ENCODE measurements at places on chromosomes 6 and 20.

GRCh38 chr6:37283268-37283667 lies 25.3 kb upstream of the TMEM217 start:
- DNase-seq, result no peak

DNA sequence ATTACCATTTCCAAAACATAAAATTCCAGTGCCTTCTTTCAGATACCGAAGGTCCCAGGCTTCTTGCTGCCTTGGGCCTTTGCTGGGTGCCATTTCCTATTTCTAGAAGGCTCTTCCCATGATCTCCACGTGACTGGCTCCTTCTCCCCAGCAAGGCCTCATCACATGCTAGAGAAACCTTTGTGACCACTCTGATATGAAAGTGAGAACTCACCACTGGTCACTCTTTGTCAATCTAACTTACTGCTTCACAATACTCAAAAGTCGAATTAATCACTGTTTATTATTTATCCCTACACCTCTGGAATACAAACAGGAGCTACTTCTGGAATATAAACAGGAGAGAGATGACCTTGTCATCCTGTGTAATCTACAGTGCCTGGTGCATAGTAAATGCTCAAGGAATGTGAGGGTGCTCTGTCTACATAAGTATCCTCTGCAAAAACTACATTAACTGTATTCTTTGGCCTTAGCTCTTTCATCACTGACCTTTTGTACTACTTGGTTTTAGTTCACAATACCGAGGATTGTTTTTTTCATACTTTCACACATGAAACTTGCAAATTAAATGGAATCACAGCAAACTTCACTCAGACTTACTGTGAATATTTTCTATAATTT lies 1.6 kb downstream of the STX7 start:
- peak; percentile 30 for DNase-seq

- no peak for DNase-seq
Observed at GRCh38 chr20:62164879-62165761, 17.7 kb upstream of the MTG2 start.

DNA sequence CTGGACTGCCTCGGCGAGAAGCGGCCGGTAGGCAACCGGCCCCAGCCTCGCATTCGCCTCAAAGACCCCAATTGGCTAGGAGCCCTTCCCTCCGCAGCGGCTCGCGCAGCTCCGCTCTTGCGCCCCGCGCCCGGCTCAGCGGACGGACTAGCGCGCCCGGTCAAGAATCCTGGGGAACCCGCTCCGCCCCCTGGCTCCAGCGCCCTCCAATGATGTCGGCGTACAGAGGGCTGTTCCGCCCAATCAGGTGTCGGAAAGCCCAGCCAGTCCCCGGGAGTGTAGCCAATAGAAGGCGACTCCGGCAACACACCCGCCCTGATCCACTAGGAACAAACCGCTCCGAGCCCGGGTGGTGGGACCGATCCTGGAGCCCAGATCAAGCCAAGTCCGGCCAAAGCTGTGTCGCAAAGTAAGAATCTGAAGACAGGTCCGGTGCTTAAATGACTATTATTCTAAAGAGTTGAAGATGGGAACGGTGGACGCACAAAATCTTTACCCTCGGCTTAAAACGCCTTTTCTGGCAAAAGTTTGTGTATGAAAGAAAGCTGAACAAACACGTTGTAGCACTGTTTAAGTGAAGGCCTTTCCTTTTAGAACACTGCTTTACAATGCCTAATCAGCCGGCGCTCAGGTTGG lies 132.2 kb downstream of the OGFRL1 start:
- DNase-seq, result no peak

DNA sequence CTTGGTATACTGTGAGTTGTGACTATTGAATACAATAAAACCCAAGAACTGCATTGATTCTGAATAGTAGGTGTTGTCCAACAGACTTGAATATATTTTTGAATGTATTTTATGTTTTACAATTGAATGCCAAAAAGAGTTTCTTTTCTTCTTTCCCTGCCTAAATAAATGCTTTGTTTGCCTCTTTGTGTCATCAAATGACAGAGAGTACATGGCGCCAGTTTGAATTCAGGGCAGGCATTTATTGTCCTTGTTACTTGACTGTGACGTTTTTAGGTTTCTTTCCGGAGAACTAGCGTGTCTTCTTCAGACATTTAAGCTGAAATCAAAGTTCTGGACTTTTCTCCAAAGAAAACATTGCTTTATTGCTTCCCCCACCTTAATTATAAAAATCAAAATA lies 16.6 kb downstream of the KIF3B start:
- no peak for DNase-seq

GRCh38 chr6:114253431-114253830 lies 89.4 kb downstream of the HS3ST5 start:
- no peak for DNase-seq

- DNase-seq, result no peak
Observed at GRCh38 chr6:39912446-39912845, 21.8 kb downstream of the MOCS1 start.

GRCh38 chr20:2246069-2246491 lies 49.7 kb upstream of the TGM3 start:
- no peak for DNase-seq

GRCh38 chr6:14707971-14708465 lies 537.9 kb upstream of the JARID2 start:
- no peak for DNase-seq

- DNase-seq, result no peak
Observed at GRCh38 chr20:14264869-14265268, 72.5 kb downstream of the FLRT3 start.

- DNase-seq, result no peak
Observed at GRCh38 chr6:163543321-163543720, 128.8 kb downstream of the QKI start.

DNA sequence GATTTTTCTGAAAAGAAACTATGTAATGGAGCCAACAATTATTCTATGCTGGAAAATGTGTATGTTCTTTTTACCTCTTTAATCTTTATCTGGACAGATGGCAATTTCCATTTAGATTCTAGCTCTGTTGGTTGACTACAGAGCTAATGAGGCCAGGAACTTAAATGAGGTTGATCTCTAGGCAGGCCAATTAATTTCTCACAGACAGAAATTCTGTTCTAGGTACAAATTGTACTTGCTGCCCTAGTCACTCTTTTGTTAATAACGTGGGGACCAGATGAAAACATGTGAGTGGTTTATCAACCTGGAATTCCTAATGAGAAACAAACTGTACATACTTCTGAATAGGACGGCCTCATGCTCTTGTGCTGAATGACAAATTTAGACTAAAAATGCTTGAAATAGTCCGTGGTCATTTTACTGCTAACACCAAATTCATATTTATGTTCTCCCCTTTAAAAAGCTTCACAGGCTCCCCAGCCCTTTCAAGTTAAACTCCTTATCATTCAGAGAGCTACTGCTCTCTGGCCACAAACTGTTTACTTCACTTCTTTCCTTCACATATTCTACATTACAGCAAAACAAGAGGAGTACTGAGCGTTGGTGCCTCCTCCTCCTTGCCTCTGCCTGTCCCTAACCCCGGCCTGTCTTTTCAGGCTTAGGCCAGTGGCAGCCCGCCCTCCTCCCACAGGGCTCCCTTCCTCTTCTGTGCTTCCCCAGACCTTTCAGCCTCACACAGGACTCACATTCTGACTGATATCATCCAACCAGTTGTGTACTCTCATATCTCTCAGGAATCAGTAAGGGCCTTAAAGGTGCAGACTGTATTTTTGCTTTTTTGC lies 41.4 kb downstream of the DTNBP1 start:
- peak; percentile 81 for DNase-seq

- no peak for DNase-seq
Observed at GRCh38 chr20:7702141-7702540, 238.1 kb downstream of the HAO1 start.

DNA sequence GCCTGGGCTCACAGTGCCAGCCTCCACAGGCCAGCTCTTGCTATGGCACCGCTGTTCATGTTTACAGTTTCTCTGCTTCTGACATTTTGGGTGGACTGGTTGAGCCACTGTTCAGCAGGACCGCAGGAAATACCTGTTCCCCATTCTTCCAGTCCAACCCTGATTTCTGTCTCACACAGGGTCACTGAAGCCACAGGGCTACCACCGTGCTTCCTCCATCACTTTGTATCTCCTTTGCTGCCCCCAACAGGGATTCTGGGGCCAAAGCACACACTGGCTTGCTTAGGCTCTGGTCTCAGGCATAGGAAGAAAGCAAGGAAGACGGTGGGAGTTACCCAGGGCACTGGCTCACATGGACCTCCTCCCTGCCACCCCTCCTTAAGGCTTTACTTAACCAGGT lies 164.5 kb downstream of the UNC5CL start:
- DNase-seq, result no peak

DNA sequence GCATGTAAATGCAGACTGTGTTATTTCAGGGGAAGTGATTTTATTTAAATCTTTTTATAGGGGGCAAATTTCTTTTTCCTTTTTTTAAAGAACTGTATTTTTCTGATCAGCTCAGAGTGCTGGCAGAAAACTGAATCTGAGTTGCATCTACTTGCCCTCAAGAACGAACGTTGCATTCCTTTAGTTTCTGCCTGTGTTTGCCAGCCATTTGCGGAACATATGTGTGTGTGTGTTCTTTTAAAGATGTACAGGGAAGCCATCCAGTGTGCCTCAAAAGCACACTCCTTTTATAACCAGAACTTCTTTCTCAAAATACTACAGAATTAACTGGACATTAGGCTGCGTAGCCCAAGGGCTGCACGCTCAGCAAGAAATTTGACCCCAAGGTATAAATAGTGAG lies 25.8 kb upstream of the INSM1 start:
- no peak for DNase-seq

- no peak for DNase-seq
Observed at GRCh38 chr6:130715058-130715457, 112.1 kb upstream of the SMLR1 start.

GRCh38 chr6:71079677-71080076 lies 122.8 kb upstream of the B3GAT2 start:
- no peak for DNase-seq

DNA sequence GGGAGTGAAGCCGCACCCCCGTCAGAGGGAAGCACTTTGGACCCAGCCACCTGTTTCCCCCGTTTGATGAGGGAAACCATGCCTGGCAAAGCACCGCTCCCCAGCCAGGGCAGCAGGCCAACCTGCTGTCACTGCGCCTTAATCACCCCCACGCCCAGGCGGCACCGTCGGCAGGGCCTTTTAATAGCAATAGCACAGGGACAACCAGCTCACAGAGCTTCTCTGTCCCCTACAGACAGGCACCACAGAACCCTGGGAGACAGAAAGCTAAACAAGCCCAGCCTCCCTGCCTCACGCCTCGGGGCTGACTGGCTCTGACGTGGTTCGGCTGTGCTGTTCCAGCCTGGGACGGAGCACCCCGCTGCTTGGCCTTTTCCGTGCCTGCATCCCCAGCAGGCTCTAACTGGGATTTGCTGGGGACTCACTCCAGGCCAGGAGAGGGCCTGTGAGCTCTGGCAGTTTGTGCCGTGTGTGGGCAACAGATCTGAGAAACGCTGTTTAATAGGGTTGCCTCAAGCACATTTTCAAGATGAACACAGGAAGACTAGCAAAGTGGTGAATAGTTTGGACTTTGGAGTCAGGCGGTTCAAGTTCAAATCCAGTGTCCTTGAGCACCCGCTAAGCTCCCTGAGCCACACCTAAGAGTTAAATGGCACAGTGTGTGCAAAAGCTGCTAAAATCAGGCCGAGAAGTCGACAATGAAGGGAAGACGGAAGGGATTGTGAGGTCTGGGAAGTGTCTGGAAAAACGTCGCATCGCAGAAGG lies 223.8 kb downstream of the NRN1 start:
- DNase-seq, result no peak

GRCh38 chr20:23585808-23586734 lies 17.8 kb upstream of the CST9L start:
- no peak for DNase-seq
